ENCODE measurements at places on chromosomes 7 and 10.

- no peak for DNase-seq
Measured at GRCh38 chr7:101942603-101943210, 125.3 kb downstream of the CUX1 start.

DNA sequence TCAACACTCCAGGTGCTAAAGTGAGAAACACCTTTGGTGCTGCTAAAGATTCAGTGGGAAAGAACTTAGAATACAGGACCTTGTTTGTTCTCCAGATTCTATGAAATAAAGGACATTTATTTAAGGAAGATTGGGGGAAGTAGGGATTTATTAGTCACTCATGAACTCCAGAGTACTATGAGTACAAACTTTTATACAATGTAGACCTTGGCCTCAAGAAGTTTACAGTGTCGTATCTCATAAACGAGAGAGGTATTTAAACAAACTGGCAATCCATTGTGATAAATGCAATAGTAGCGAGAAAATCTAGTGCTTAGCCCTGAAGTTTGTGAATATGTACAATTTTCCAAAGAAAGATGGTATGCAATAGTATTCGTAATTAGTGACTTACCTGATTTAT is 59.1 kb downstream of the TES start:
- no peak for DNase-seq

DNA sequence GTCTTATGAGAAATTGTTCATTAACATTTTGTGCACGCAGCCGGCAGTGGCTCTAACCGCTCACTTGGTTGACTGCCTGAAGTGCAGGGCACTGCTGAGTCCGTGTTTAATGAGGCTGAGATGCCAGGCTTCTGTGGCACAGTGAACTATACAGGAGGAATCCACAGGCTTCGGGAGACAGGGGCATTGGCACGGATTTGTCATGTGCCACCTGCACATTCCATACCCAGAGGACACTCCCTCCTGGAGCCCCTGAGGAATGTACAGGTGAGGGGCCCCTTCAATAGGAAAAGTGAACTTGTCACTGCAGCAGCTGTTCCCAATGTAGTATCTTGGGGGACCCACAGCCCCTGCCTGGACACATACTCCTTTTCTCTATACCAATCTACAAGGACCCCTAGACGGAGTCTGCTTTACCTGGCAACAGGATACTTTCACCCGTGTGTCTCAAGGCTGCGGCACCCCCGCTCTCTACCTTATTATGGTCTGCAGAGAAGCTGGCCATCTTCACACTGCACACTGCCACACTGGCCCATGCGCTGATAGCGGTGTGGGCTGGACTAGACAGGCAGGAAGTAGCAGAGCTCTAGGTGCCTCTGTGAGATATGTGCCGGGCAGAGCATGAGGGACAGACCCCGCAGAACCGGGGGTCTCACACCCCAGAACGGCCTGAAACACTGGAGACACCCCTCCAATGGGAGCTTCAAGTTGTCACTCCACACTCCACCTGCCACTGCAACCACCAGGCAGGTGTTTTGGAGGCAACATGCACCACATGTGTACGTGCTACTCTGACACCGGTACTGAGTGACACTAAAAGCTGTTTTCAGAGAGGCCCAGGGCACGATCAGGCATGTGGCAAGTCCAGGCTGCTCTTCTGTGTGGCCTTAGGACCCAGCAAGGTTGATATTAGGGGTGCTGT is 71.4 kb upstream of the RHEB start:
- DNase-seq = no peak

DNA sequence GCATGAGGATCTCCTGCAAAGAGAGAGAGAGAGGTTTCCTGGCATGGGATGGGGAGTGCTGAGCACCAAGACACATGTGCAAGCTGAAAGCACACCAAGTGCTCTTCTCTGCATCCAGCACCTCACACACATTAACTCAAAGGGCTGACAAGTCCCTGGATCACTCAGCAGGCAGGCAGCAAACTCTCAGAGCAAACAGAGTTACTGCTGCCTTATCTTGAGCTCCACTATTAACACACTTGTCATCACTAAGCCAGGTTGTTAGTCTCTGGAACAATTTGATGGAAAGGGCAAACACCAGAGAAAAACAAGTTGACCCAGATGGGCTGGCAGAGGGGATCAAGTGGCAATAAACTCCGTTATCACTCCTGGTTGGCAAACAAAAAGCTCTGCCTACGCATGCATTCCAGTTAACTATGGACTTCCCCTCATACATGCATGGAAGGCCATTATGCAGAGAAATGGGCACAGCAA is 349.9 kb downstream of the KCNMA1 start:
- DNase-seq = no peak

DNA sequence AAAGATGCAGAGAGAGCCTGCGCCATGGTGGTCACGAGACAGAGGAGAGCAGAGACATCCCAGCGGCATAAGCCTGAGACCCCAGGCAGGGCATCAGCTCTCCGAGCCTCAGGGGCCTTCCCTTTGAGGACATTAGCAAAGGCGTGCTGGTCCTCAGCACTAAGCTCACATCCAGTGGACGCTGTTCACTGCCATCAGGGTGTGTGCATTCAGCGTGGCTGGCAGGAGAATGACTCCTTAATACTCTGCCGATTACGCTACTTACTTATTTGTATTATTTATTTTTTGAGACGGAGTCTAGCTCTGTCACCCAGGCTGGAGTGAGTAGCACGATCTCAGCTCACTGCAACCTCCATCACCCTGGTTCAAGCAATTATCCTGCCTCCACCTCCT is 290.2 kb downstream of the KLF6 start:
- no peak for DNase-seq

DNA sequence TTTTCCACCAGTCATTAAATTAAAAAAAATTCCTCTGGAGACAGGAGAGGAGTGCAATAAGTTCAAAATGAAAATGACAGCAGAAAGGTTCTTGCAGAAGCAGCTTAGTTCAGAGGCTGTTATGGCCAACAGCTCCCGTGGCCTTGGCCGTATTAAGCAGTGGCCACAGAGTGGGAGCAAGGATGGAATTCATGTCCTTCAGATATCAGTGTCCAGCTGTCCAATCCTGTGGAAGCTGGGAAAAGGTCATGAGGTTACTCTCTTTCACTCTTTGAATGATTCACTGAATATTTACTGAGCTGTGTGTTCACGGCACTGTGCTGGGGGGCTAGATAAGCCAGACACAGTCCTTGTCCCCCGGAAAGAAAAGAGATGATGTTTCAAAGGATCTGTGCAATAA is 231.8 kb downstream of the BMPER start:
- DNase-seq = no peak

Measured in T-helper 1 cell (primary cell).